Activated CD4-positive, alpha-beta T cell treated with anti-CD3 and anti-CD28 coated beads, Interleukin-2, Interleukin-6, amounts not matched to agents 100 ng/mL and 50 ng/mL, durations not matched to agents 16 hours and 8 hours (primary cell): ENCODE measurements at places on chromosomes 7 and 10.

DNA sequence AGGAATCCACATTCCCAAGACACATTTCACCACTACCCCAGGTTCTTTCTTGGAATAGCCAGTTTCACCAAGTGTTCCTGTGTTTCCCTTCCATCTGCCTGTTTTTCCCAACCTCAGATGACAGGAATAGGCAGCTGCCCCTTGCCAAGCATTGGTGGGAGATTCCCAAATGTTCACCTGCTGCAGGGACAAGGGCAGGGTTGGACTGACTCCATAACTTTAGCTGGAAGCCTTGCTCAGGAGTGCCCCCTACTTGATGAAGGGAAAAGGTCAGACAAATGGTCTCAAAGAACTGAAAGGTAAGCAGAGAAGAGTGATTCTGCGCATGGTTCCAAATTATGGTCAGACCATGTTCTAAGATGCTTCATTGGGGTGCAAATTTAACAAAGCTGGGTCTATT lies 45.1 kb upstream of the LYZL1 start:
- DNase-seq, result no peak

DNA sequence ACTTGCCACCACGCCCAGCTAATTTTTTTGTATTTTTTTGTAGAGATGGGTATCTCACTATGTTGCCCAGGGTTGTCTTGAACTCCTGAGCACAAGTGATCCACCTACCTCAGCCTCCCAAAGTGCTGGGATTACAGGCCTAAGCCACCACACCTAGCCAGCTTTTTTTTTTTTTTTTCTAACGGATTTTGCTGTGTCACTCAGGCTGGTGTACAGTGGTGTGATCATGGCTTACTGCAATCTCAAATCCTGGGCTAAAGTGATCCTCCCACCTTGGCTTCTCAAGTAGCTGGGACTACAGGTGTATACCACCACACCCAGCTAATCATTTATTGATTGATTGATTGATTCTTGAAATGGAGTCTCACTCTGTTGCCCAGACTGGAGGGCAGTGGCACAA lies 106.0 kb upstream of the TRIM24 start:
- DNase-seq, result no peak

GRCh38 chr10:51462076-51462779 lies 237.2 kb downstream of the CSTF2T start:
- DNase-seq, result no peak

DNA sequence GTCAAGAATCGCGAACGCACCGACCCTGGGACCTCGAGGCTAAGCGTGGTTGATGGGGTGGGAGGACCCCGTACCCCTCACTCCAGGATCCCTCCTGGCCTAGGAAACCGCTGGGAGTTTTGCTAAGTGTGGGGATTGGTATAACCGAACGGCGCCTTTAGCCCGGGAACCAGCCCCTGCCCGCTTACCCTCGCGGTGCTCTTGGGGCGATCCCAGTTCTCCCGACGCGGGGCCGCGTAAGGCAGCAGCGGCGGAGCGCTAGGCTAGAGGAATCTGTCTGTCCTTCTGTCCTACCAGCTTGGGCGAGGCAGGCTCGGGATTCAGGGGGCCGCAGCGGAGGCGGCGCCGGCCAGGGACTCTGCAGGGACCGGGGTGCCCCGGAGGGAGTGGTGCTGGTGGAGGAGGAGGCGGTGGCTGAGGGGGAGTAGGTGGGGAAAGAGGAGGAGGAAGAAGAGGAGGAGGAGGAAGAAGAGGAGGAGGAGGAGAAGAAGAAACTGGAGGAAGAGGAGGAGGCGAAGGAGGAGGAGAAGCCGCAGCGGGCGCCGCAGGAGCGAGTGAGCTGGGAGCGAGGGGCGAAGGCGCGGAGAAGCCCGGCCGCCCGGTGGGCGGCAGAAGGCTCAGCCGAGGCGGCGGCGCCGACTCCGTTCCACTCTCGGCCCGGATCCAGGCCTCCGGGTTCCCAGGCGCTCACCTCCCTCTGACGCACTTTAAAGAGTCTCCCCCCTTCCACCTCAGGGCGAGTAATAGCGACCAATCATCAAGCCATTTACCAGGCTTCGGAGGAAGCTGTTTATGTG lies 439 bp upstream of the EMX2 start:
- DNase-seq, result no peak

DNA sequence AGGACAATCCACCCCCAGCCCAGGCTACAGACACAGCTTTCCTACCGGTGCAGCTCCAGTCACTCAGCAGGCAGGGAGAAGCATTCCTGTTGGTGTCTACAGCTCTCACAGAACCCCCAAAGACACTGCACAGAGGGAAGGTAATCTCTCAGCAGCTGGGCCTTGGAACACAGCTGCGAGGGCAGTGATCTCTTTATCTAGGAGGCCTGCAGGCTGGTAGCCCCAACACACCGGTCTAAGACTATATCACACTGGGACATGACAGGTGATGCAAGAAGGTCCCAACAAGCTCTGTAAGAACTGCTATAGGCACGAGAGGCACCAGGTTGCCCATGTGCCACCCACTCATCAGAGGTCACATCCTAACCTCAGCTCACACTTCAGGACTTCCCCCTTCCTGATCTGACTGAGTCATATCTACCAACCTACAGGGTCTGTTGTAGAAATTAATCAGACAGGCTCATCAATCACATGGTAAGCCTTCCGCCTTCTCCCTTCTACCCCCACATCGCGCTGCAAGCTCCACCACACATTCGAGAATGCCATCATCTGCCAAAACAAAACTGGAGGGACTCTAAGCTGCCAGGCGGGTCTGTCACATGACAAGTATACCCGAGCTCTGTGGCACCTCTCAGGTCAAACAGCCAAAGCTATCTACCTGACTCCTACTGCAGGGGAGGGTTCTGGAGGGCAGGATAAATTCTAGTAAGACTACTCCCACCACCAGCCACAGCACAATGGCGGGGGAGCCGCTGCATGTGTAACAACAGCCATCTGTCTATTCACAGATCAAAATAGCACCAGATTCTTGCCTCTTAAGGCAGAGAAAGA lies 26.1 kb downstream of the FAM53B start:
- peak; percentile 95 for DNase-seq
